Chondrocyte (in vitro differentiated cells): ENCODE measurements at places on chromosomes 5 and 9. TPM values are rescaled to one million over a fixed set of nuclear protein-coding genes. Genes with fewer than 3 reads are reported as not detected.
A peak's percentile ranks its signal among the peaks of the same experiment; 100 is the strongest.

DNA sequence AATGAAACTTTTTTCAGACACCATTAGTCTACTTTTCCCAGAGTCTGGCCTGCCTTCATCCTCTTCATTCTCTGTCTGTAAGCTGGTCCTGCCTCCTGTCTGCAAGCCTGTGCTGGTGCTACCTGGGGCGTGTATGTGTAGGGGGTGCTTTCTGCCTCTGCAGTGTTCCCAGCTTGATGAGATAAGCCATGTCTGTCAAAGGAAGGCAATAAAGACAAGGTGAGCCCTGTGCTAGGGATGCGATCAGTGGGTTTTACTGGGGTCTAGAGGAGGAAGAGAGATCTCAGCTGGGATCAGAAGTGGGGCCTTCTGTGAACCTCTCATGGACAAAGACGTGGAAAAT, 78.0 kb upstream of the TGFBR1 start:
- no peak for DNase-seq
- H3K4me3 ChIP-seq = no peak overlapping the region
- H3K4me1 ChIP-seq = peaks cover 38% of the 10 kb centered on the region
- H3K36me3 ChIP-seq = no peaks in the 10 kb centered on the region
- H3K27me3 ChIP-seq = no peaks in the 10 kb centered on the region
- no peak overlapping the region for H3K27ac ChIP-seq

GRCh38 chr9:130581766-130582165, 2.4 kb downstream of the FUBP3 start:
- H3K27ac ChIP-seq = no peak overlapping the region
- H3K4me3 ChIP-seq = no peak overlapping the region
- H3K27me3 ChIP-seq = no peaks in the 10 kb centered on the region
- H3K4me1 ChIP-seq = peaks cover 36% of the 10 kb centered on the region
- no peaks in the 10 kb centered on the region for H3K36me3 ChIP-seq
- no peak for DNase-seq

DNA sequence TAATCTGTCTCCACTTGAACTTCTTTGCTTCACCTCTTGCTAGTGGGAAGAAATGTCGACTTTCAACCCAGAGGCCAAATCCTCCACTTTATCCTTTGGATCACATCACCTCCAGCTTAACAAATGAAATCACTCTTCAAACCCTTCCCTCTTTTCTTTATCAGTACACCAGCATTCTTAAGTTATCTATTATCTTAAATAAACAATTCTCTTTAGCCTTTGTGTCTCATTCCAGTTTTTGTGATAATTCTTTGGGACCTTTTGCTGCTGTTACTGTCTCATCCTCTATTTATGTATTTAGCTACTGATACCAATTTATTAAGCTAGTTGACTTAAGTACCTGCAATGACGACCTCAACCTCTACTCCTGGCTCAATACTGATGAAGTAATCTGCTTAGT, 28.1 kb upstream of the FBN2 start:
- H3K27ac ChIP-seq = no peak overlapping the region
- peaks cover 19% of the 10 kb centered on the region for H3K4me1 ChIP-seq
- peaks cover 1% of the 10 kb centered on the region for H3K36me3 ChIP-seq
- H3K27me3 ChIP-seq = no peaks in the 10 kb centered on the region
- H3K4me3 ChIP-seq = no peak overlapping the region

DNA sequence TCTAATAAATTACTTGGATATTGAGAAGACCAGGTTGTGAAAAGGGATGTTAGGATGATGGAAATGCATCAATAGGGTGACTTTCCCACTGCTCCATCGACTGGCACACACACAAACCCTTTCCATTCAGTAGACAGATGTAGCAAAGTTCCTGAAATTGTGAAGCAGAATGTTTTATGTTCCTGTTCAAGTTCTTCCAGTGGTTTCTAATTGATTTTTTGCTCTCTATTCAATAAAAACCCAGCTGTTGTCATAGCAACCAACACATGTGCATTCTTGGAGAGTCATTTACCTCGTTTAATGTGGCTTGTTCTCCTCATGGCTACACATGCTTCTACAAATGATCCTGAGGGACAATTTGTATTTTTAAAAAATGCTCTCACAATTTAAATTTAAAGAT, 244.6 kb downstream of the RAB3C start:
- no peak for DNase-seq
- H3K27me3 ChIP-seq = peaks cover 15% of the 10 kb centered on the region
- H3K27ac ChIP-seq = no peak overlapping the region
- H3K4me1 ChIP-seq = no peaks in the 10 kb centered on the region
- no peaks in the 10 kb centered on the region for H3K36me3 ChIP-seq

- no peak for DNase-seq
- H3K36me3 ChIP-seq = no peaks in the 10 kb centered on the region
- H3K27ac ChIP-seq = no peak overlapping the region
Measured at GRCh38 chr9:76588316-76588715, 129.3 kb downstream of the GCNT1 start.

DNA sequence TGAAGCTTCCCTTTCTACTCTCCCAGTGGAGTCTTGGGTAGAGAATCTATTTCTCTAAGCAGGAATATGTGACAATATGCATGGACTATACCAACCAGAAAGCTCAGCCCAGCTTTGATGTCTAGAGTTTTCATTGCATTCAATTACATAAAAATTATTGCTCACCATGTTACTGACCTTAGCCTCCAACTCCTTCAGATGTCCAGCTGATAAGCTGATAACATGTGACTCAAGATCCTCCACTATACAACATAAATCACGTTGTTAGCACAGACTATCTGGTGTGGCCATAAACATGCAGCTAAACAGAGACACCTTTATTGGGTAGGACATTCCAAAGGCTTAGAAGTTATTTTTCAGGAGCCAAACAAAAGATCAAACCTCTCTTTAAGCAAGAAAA, 1168.2 kb downstream of the CDH12 start:
- H3K4me3 ChIP-seq = no peak overlapping the region
- peaks cover 6% of the 10 kb centered on the region for H3K4me1 ChIP-seq
- H3K36me3 ChIP-seq = no peaks in the 10 kb centered on the region
- peaks cover 13% of the 10 kb centered on the region for H3K27me3 ChIP-seq
- H3K27ac ChIP-seq = no peak overlapping the region

The SVEP1 gene
- 0.72 to 2.0 TPM (median 0.90 TPM) in 3 replicates for total RNA-seq

GRCh38 chr5:80125962-80126480, 90.9 kb downstream of the THBS4 start:
- no peak overlapping the region for H3K4me3 ChIP-seq
- DNase-seq = no peak
- H3K27ac ChIP-seq = peak overlapping the region; percentile 86

DNA sequence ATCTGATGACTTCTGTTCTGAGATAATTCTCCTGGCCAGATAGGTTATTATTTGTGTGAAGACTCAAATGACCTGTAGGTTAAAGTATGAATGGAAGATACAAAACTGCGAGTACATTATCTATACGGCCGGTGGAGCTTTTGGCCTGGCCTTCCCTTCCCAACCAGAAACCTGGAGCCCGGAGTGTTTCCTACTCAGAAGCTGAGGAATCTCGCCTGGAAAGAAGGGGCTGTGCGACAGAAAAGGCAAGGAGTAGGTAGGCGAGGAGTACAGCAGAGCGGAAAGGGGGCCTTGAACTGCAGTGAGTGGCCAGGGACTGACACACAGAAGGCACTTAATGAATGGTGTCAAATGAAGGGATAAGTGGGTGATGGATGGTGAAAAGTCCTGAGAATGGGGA, 34.6 kb downstream of the ANGPTL2 start:
- H3K4me1 ChIP-seq = no peaks in the 10 kb centered on the region
- H3K27me3 ChIP-seq = no peaks in the 10 kb centered on the region
- no peak for DNase-seq
- no peak overlapping the region for H3K27ac ChIP-seq
- H3K4me3 ChIP-seq = no peak overlapping the region

GRCh38 chr5:15499528-15500324, at the start of gene FBXL7:
Gene FBXL7 (plus strand): TSS chr5:15500180.
- H3K4me1 ChIP-seq = peaks cover 34% of the 10 kb centered on the region
- H3K4me3 ChIP-seq = peak within 1 kb of the TSS; percentile 89
- no peaks in the 10 kb centered on the region for H3K36me3 ChIP-seq
- peaks cover 7% of the 10 kb centered on the region for H3K27me3 ChIP-seq
- H3K27ac ChIP-seq = peak within 1 kb of the TSS; percentile 89

The EPB41L4B gene
- total RNA-seq = 3.7 to 5.4 TPM (median 4.1 TPM) in 3 replicates

The CCNG1 gene
- total RNA-seq = 70.5 to 90.6 TPM (median 80.0 TPM) in 3 replicates

GRCh38 chr5:141431286-141431685, 979 bp downstream of the PCDHGA12 start:
- H3K27ac ChIP-seq = no peak overlapping the region
- no peaks in the 10 kb centered on the region for H3K4me1 ChIP-seq
- no peak for DNase-seq
- H3K36me3 ChIP-seq = peaks cover 43% of the 10 kb centered on the region
- no peak overlapping the region for H3K4me3 ChIP-seq

- DNase-seq = no peak
- no peak overlapping the region for H3K27ac ChIP-seq
- no peak overlapping the region for H3K4me3 ChIP-seq
Measured at GRCh38 chr5:122478741-122479442, 166.9 kb downstream of the SNCAIP start.

The GMCL2 gene
- not detected in 3 replicates for total RNA-seq

The KCNN2 gene
- 0.19 TPM in 1 of 3 replicates, not detected in the others for total RNA-seq

GRCh38 chr5:173715607-173716006, 99.2 kb upstream of the BOD1 start:
- H3K4me3 ChIP-seq = no peak overlapping the region
- no peaks in the 10 kb centered on the region for H3K27me3 ChIP-seq
- no peak for DNase-seq

The SNCAIP gene
- 1.2 to 2.6 TPM (median 1.6 TPM) in 3 replicates for total RNA-seq

The CATSPER3 gene
- total RNA-seq = 0.17 to 0.64 TPM (median 0.39 TPM) in 3 replicates

- no peaks in the 10 kb centered on the region for H3K36me3 ChIP-seq
- H3K27ac ChIP-seq = no peak overlapping the region
- H3K4me3 ChIP-seq = peak overlapping the region; percentile 53
- no peak for DNase-seq
- peaks cover 18% of the 10 kb centered on the region for H3K27me3 ChIP-seq
- H3K4me1 ChIP-seq = peaks cover 3% of the 10 kb centered on the region
Measured at GRCh38 chr5:138241688-138242571, 28.8 kb upstream of the CDC23 start.

GRCh38 chr5:135223891-135224625, 175.0 kb downstream of the MACROH2A1 start:
- H3K36me3 ChIP-seq = no peaks in the 10 kb centered on the region
- H3K27ac ChIP-seq = no peak overlapping the region
- H3K4me3 ChIP-seq = no peak overlapping the region
- peaks cover 3% of the 10 kb centered on the region for H3K4me1 ChIP-seq
- DNase-seq = peak; percentile 13

DNA sequence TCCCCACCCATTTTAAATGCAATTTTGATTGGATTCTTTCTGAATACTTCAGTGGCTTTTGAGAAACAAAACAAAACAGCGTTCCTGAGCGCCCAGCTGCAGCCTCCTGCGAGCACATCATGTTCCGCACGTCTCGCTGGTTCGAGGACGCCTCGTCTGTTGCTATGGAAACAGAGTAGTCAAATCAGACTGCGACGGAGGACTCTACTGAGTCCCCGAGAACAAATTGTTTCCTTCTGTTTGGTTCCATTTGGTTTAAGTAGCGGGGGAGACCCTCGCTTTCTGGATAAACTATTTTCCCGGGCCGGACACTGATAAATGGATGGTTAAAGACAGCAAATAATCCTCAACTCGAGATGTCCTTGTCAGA, 69.0 kb downstream of the SLC28A3 start:
- no peak for DNase-seq
- H3K36me3 ChIP-seq = no peaks in the 10 kb centered on the region
- H3K27ac ChIP-seq = peak overlapping the region; percentile 59
- H3K4me1 ChIP-seq = peaks cover 19% of the 10 kb centered on the region
- H3K4me3 ChIP-seq = peak overlapping the region; percentile 63
- no peaks in the 10 kb centered on the region for H3K27me3 ChIP-seq

The FREM1 gene
- 1.7 to 3.6 TPM (median 2.2 TPM) in 3 replicates for total RNA-seq

DNA sequence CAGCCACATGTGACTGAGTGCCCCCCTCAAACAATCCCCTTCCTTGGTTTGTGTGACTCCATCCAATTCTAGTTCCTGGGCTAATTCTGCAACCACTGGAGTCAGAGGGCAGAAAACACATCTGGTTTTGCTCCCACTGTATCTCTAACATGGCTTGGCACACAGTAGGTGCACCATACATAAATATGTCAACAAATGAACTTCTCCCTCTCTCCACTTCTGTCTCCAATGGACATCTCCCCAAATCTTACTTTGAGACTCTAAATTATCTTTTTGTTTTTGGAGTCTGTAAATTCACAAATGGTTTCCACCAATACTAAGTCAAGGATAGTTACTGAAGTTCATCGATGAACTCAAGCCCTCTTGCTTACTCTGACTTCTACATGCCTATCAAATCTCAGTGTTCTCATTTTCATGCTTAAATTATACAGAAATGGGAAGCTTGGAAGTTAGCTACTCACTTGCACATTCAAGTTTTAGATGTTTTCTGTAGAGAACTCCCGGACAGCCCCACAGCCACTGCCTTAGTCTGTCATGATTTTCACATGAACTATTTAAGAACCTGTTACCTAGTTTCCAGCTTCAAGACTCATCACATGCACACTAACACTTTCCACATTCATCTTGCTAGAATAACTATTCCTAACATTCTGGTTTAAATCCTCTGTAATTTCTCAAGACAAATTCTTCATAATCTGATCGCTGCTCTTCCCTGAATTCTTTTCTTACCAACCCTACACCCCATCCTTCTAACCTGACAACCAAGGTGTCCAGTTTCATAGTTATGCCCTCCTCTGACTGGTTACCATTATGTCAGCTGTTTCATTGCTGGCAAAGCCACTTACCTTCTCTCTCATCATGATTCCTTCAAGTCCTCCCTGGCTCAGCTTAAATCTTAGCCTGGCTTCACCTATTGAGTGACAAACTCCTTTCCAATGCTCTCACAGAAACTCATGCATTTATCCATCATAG, 6.0 kb downstream of the RPL37 start:
- no peaks in the 10 kb centered on the region for H3K27me3 ChIP-seq
- H3K4me1 ChIP-seq = peaks cover 34% of the 10 kb centered on the region
- no peak overlapping the region for H3K4me3 ChIP-seq
- peak overlapping the region; percentile 71 for H3K27ac ChIP-seq
- H3K36me3 ChIP-seq = peaks cover 60% of the 10 kb centered on the region

- no peak overlapping the region for H3K27ac ChIP-seq
- H3K36me3 ChIP-seq = no peaks in the 10 kb centered on the region
- no peak overlapping the region for H3K4me3 ChIP-seq
- no peak for DNase-seq
Measured at GRCh38 chr5:160213537-160213936, 15.8 kb upstream of the FABP6 start.
